Activated CD4-positive, alpha-beta T cell treated with anti-CD3 and anti-CD28 coated beads for 4 hours (primary cell): ENCODE measurements at places on chromosomes 13 and 19.

GRCh38 chr19:33395561-33396550, 22.3 kb downstream of the CEBPG start:
- DNase-seq = no peak

- no peak for DNase-seq
Measured at GRCh38 chr13:54029720-54030119, 1001.1 kb downstream of the OLFM4 start.

GRCh38 chr19:50506700-50507099, 4.3 kb downstream of the JOSD2 start:
- DNase-seq = no peak

DNA sequence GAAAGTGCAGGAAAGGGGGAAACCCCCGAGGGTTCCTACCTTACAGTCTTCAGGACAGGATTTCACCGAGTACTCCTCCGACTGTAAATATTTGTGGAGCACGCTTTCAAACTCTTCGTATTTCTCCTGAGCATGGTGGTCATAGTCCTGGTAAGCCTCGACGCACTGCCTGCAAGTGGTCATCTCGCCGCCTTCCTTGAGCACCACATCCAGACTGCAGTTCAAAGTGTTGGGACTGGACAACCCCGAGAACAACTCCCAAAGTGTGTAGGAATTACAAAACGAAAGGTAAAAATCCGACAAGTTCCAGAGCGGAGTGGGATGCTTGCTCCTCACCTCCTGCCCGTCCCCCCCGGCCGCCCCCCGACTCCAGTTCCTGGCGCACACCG, 349.7 kb downstream of the LIG4 start:
- DNase-seq = no peak
